ENCODE measurements at places on chromosomes 2 and 18.

GRCh38 chr2:7288484-7288883 lies 371.3 kb downstream of the RNF144A start:
- no peak for DNase-seq

- no peak for DNase-seq
These were observed 14.3 kb downstream of the KCNH7 start for GRCh38 chr2:162824304-162824703.

DNA sequence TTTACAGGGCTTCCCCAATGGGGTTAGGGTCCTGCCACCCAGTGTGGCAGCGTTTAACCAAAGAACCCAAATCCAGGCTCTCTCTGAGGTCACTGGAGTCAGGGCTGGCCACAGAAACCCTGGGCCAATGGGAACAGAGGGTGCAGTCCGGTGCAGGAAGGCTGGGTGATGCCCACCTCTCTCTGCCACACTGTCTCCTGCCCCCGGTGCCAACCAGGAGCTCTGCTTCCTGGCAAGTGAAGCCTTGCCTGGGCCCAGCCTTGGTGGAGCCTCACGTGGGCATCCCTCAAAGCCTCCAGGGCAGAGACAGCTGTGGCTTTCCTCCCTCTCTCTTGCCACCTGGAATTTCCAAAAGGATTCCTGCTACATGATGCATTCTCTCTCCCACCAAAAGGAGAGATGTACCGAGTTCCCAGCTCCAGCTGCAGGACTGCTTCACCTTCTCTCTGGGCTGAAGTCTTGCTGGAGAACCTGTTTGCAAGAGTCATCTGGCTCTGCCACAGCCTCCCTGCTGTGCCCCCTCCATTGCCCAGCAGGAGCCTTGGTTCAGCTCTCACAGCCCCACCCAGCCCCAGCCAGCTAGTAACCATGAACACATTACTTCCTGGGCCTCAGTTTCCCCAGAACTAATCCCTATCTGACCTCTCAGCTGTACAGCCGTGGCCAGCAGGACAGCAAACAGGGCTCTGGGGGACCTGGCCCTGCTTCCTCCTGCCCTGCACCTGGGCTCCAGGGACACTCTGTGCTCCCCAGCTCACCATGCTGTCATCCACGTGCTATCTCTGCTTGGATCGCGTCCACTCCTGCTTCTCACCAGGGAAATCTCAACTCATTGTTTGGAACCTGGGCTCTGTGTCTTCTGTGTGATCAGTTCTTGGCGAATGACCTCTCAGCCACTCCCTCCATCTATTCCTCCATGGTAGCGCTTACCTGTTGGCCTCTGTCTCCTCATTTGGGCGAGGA lies 43.4 kb downstream of the KCNF1 start:
- no peak for DNase-seq

DNA sequence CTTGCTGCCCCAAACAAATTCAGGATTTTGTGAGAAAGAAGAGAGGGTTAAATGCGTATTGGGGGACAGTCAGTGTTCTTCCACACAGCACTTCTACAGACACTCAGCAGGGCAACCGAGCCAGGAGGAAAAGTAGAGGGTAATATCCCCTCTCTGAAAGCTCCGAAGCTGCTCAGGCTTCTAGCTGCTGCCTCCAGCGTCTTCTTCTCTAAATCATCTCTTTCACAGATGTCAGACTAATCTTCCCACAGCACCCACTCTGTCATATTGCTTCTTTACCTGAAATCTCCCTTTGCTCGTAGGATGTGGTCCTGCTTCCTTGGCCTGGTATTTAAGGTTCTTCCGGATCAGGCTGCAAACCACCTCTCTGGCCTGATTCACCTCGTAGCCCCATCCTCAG lies 117.6 kb upstream of the HAAO start:
- DNase-seq = no peak

DNA sequence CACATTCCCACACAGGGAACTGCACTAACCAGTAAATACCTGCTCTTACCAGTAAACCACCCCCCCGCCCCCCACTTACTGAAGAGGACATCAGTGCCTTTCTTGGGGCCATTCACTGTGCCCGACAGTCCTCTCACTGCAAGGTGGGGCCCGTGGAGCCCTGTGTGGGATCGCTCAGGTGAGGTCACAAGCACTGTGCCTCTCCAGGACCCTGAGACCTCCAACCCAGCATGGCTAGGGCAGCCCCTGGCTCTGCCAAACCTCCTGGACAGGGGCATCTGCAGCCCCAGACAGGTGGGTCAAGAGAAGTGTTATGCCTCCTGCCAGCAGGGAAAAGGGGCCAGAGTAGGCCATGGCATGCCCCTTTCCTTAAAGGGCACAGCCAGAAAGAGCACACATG lies 6.7 kb upstream of the NEURL3 start:
- DNase-seq = no peak

DNA sequence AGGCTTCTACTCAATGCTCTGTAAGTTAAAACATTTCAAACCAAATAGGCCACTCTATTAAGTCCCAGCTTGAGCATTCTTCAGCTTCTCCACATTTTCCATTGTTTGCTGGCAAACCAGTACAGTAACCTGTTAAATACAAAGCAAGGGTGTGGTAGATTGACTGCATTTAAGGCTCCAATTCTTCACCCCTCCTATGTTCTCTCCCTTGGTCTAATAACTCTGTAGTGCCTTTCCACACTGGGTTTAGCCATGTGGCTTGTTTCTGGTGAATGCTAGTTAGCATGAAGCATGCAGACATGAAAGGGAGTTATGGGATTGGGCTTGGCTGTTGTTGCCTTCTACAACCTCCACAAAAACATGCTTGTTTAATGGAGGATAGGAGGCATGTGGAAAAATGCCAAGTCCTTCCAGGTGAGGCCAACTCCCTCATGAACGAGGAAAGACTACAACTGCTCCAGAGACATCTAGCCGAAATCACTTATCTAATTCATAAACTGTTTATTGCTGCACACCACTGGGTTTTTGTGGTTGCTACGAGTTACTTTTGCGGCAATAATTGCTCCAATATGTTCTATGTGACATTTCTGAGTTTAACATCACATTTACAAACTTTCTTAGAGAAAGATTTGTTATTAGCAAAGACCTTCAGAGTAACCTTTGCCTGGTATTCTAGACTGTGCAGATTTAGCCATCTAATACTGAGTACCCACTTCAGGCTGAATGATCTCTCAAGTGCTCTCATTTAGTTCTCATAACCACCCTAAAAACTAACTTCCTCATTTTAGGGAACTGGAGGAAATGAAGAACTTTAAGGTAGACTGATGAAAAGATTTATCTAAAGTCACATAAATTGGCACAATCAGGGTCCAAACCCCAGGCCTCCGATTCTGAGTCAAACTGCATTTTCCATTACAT lies 104.0 kb downstream of the SMAD2 start:
- DNase-seq = no peak

- no peak for DNase-seq
These were observed 37.8 kb upstream of the STAT4 start for GRCh38 chr2:191188550-191189093.

GRCh38 chr2:14120376-14120775 lies 512.1 kb upstream of the LRATD1 start:
- no peak for DNase-seq

GRCh38 chr2:234426616-234427015 lies 70.3 kb downstream of the ARL4C start:
- DNase-seq = no peak

DNA sequence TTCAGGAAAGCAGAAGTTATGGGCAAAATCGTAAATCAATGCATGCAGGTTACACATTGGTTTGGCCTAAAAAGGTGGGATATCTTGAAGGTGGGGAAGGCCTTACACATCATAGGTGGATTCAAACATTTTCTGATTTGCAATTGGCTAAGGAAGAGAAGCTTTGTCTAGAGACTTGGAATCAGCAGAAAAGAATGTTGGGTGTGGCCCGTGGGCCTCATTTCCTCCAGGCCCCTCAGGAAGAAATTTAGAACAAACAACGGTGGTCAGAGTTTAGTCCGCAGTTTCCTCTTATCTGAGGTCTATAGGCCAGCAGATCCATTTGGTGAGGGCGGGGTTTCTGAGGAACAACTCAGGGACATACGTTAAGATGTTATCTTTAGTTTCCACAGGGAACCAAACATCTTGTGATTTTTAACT lies 50.9 kb upstream of the AFF3 start:
- DNase-seq = no peak

- no peak for DNase-seq
These were observed 211.6 kb downstream of the PTH2R start for GRCh38 chr2:208618220-208618619.

DNA sequence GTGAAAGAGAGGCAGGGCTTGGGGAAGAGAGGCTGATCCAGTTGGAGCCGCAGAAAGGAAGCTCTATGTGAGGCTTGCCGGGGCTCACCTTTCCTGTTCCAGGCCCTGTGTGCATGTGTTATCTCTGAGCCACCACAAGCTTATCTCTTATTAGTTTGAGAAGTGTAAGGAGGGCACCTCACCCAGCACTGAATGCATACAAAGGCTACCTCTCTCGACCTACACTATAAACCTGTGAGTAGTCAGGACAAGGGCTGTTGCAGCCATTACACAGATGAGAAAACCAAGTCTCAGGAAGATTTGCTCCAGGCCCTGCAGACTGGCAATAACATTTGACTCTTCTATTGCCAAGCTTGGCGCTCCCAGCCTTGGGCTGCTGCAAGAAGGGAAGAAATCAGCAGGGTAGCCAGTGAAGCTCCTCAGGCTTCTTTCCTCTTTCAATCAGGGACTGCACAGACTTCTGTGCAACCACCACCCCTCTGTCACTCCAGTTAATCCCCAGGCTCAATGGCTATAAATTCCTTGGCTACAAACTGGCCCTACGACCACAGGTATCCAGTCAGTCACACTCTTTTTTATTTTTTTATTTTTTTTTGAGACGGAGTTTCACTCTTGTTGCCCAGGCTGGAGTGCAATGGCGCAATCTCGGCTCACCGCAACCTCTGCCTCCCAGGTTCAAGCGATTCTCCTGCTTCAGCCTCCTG lies 73.8 kb downstream of the CLHC1 start:
- no peak for DNase-seq

- DNase-seq = no peak
These were observed 8.6 kb downstream of the ZNF638 start for GRCh38 chr2:71340176-71340575.

- DNase-seq = no peak
These were observed 43.2 kb downstream of the ATIC start for GRCh38 chr2:215354771-215355695.

- DNase-seq = no peak
These were observed 360.2 kb downstream of the SETBP1 start for GRCh38 chr18:45040879-45041278.

GRCh38 chr18:53025247-53025646 lies 685.2 kb downstream of the DCC start:
- no peak for DNase-seq

DNA sequence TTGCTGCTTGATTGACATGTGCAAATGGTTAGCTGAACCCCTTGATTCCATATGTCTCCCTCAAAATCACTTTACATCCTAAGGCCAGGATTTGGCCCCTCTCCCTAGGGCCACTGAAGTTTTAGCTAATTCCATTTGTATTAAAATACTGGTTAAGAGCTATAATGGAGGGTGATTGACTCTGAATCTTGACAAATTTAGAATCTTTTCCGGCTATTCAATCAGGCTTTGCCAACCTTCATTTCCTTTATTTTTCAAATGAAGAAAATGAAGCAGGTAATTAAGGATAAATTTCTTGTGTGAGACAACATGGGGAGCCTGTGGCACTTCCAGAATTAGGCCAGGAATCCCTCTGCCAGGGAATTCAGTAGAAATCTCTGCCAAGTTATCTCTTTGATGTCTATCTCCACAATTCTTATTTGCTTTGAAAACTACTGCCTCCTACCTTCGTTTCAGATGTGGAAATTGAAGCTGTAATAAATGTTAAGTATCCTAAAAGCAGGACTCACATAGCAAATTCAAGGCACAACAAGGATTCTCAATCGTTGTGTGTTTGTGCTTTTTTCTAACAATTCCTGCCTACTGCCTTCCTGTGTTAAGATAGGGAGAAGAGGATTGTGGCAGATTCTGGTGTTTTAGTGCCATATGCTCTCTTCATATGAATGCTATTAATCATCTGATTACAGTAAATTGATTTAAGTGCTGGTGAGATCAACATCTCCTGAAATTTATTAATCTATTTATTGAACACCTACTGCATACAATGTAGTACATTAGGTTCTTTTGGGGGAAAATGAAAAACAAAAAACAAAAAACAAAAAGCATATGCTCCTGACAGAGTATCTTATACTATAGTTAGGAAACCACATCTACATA lies 47.8 kb upstream of the MAP4K3 start:
- DNase-seq = no peak

GRCh38 chr2:239236043-239236807 lies 164.6 kb downstream of the HDAC4 start:
- DNase-seq = peak; percentile 40

GRCh38 chr18:22980394-22980793 lies 47.3 kb downstream of the RBBP8 start:
- no peak for DNase-seq

DNA sequence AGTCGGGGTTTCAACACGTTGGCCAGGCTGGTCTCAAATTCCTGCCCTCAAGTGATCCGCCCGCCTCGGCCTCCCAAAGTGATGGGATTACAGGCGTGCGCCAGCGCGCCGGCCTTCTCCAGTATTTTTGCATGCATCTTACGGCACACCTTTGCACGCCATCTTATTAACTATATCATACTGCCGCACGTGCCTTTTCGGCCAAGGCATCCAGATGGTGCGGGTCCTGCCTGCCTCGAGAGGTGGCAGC lies 765 bp upstream of the ING5 start:
- DNase-seq = no peak

DNA sequence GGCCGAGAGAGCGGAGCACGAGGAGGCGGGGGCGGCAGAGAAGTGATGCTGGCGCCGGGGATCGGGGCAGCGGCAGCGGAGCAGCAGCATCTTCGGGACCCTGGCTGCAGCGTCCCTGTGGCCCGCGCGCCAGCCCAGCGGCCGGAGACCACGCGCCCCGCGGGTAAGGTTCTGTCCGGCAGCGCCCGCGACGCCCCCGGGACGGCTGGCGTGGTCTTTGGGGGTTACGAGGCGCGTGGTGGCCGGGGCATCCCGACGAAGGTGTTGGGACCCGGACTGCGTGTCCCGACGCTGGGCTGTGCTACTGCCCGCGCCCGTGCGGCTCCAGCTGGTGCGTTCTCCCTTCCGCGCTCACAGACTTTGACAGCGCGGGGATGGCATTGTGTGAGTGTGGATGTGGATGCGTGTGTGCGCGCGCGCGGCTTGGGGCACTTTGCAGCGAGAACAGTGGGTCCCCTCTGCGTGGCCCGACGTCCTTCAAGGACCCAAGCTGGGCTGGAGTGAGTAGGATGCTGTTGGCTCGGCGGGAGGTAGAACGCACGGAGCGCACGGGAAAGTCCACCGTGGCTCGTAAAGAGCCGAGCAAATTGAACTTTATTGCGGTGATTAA lies 405.0 kb downstream of the XIRP2 start:
- peak; percentile 61 for DNase-seq

GRCh38 chr2:152488075-152488474 lies 153.1 kb downstream of the FMNL2 start:
- no peak for DNase-seq

GRCh38 chr2:197327472-197328098 lies 17.0 kb upstream of the ANKRD44 start:
- DNase-seq = no peak

Measured in right cardiac atrium (tissue), 5 donors.